ENCODE measurements at places on chromosomes 16 and 17.

DNA sequence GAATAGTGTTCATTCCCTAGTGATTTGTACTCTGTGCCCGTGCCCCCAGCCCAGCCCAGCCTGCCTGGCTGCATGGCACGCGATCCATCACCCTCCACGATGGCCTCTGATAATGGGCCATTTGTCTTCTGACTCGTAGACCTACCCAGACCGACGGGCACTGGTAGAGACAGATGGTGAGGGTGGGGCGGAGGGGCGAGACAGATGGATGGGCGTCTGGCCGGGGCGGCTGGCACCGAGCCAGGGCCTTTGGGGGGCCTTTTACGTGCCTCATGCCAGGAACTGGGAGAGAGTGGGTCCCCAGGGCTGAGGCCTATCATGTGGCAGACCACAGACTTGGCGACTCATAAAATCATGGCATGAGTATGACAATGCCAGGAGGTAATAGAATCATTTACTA, 25.4 kb downstream of the CRHR1 start:
- no peak for DNase-seq

- no peak for DNase-seq
Measured at GRCh38 chr17:78486228-78486802, 90.9 kb downstream of the DNAH17 start.

DNA sequence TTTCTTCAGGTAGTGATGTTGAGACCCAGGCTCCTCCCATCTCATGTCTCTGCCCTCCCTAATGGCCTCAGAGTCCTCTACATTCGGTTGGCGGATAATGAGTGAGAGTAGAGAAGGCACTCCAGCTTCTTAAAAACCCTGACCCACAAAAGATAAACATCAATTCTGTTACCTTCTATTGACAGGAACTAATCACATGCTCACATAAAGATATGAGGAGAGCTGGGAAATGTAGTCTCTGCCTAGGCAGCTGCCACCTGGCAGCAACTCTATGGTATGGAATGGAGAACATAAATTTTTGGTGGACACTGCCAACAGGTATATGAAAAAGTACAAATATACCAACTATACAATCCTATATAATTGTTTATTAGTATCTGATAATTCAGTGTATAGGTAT, 110.7 kb upstream of the HLF start:
- DNase-seq: no peak

DNA sequence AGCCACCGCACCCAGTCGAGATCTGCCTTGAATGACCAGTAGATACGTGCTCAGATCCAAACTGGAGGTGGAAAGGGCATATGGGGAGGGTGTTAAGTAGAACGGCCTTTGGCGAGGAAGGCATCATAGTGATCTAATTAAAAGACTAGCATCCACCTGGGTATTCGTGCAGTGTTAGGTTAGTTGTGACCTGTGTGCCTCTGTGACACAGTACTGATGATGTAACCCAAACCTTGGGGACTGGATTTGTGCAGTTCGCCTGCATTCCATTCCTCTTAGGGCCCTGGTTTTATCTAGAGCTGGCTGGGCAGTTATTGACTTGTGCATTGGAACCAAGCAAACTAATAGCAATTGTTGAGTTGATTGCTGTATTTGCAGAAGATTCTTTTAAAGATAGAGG, 47.9 kb downstream of the SNX29 start:
- no peak for DNase-seq

- DNase-seq: no peak
Measured at GRCh38 chr17:31691251-31691905, 167.7 kb downstream of the COPRS start.

GRCh38 chr16:72073560-72074230, 10.7 kb downstream of the HPR start:
- DNase-seq: no peak

DNA sequence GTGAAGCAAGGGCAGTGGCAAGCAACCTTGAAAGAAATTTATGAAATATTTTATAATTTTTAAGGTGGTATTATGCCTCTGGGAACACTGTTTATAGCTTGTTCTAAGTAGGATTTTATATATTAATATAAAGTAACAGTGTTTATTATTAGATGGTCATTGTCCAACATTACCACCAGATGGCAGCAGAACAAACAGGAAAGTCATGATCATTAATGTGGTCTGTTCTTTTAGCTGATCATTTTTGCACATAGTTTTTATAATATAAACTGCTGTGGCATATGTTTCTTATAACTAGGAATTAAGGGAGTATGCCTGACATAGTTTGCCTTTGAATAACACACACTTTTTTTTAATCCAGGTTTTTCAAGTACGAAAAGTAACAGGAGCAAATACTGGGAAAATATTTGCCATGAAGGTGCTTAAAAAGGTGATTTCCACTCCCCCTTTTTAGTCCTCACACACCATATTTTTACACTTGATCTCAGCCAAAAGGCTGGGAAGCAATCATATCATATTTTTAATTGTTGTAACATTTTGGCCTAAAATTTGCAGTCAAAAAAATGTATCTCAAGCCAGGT, 21.4 kb downstream of the RPS6KB1 start:
- DNase-seq: peak; percentile 19

- DNase-seq: no peak
Measured at GRCh38 chr16:54060599-54061421, 225.8 kb downstream of the IRX3 start.

- DNase-seq: no peak
Measured at GRCh38 chr17:67248291-67248690, 3.3 kb upstream of the HELZ start.

GRCh38 chr17:38982858-38983746, 15.9 kb upstream of the FBXO47 start:
- DNase-seq: peak; percentile 66

GRCh38 chr17:33688771-33689170, 395.7 kb upstream of the ASIC2 start:
- DNase-seq: no peak

GRCh38 chr17:28372945-28373274, 1.4 kb downstream of the SARM1 start:
- no peak for DNase-seq

DNA sequence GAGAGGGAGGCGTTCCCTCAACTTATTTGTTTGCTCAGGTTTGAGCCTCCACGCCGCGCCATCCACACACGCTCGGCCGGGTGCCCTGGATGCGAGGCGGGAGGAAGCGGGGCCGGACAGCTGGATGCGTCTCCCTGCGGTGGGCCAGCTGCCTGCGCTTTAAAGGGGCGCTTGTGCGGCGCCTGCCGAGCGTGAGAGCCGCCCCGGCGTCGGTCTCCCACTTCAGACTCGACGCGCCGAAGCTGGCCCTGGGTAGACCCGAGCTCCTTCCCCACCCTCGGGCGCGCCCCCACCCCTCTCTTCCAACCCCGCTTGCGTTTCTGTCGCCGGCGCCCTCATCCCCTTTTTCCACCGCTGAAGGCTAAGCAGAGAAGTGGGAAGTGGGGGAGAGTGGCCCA, 527 bp upstream of the CHAD start:
- no peak for DNase-seq

- DNase-seq: no peak
Measured at GRCh38 chr16:10668322-10669045, 26.2 kb downstream of the TEKT5 start.

DNA sequence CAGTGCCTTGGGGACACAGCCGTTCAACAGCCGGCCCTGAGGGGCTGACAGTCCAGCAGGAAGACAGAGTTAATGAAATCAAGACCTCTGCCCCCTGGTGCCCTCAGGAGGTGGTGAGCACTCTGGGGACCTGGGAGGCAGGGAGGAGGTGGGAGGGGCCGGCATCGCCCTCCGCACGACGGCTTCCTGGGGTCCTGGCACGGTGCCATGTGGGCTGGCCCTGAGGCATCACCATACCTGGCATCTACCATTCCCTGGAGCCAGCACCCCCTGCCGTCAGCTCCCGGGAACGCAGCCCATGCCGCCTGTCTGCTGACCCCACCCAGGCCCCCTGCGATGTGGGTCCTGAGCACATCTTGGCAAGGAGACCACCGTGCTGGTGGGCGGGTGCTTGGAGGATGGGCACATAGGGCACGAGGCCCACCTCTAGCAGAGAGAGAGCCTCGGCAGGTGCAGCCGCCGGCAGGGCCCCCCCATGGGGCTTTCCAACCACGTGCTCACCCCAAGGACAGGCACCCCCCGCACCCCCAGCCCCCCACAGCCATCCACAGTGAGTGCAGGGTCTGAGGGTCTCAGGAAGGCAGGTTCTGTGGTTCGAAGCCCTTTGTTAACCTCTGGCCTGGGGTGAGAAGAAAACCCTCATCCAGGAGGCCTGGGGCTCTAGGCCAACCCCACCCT, 52.5 kb downstream of the ZFPM1 start:
- peak; percentile 82 for DNase-seq

- DNase-seq: no peak
Measured at GRCh38 chr17:30975042-30975820, 4.4 kb downstream of the RNF135 start.

DNA sequence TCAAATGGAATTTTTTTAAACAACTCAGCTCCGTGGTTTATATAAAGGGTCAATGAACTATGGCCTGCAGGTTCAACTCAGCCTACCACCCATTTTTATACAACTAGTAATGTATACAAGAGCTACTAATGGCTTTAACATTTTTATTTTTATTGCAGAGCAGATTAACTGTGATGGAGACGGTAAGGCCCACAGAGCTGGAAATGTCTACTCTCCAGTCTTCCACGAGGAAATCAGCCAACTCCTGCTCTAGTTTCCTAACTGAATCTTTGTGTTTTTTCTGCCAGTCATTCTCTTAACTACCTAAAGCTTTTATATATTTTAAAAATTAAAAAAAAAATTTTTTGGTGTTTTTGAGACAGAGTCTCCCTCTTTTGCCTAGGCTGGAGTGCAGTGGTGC, 385.1 kb upstream of the MAF start:
- DNase-seq: no peak

DNA sequence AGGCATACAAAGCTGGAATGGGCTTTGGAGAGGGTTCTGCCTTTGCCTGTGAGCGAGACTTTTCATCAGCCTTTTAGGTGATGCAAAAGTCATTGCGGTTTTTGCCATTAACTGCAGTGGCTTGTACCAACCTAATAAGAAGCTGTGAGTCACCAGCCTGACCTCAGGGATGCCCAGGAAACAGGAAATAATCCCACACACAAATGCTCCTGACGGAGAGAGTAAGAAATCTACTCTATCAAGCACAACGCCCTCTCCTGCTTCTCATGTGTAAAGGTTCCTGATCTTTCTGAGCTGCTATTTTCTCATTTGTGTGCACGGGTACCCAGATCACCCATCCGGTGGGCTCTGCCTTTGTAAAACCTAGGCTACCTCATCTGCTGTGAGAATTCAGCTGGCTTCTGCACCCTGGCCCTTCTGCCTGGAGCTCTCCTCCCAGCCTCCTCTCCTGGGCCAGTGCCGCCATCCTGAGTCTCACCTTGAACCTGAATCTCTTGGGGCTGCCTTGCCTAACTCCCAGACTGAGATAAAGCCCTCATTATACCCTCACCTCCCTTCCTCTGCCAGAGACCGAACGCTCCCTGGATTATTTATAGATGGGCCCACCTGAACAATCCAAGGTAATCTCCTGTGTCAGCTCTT, 299.7 kb downstream of the C16orf95 start:
- DNase-seq: no peak

- DNase-seq: no peak
Measured at GRCh38 chr16:84027625-84028024, 15.0 kb downstream of the SLC38A8 start.

DNA sequence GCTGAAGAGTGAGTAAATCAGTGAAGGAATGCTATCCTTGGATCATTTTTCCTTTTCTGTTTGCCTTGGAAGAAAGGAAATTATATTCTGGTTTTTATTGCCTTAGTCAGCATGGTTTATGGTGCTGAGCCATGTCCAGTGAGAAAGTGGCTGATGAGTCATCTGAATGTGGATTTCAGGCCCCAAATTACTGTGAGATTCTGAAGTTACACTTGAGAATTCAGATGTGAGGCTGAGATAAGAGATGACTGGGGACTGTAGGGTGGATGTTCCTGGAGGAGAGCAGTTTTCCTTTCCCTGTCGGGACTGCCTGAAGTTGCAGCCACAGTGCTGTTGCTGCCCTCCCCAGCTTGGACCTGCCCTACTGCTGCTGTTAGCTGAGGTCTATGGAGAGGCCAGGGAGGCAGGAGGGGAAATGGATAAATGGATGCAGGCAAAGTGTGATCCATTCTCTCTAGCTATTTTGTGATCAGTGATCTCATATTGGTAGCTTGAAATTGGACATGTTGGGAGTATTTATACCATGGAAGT, 4.2 kb upstream of the MAP3K14 start:
- peak; percentile 22 for DNase-seq

DNA sequence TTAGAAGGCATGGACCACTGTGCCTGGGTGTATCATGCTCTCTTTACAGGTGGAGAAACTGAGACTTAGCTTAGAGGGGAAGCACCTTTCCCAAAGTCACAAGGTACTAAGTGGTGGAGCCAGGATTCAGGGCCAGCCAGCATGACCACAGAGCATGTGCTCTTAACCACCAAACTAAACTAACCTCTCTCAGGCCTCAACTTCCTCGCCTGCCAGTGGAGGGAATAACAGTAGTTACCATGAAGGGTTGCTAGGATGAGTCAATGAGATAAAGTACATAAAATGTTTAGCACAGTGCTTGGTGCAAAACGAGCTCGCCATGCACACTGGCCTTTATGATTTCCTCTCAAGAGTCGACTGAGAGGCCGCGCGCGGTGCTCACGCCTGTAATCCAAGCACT, 6.4 kb upstream of the MYO1C start:
- no peak for DNase-seq

- DNase-seq: peak; percentile 68
Measured at GRCh38 chr17:81733507-81734404, 21.7 kb downstream of the SLC25A10 start.

DNA sequence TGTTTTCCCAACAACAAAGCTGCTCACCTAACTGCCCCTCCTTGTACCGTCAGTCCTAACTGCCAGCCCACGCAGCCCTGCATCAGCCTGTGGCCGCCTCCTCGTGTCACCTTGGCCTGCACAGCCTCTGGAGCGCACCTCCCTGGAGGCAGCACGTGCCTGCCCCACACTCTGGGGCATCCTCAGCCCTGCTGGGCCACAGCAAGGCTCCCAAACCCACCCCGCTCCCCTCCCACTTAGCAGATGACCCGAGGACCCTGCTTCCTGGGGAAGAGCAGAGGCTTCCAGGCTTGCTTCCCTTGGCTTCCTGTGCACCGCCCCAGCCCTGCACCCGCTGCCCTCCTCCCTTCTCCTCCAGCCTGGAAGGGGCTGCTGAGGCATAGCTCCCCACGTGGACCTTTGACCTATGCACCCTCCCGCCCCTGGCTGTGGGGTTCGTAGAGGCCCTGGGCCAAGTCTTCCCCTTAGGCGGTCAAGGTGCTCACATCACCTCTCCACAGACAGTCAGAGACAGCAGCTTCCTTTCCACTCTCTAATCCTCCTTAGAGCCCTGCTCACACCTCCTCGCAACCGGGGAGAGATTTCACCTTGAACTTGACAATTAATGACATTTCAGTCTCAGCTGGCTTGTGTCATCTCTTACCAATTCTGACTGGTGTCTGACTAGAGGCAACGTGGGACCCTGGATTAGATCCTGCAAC, 115.0 kb downstream of the MGAT5B start:
- no peak for DNase-seq

GRCh38 chr17:38967290-38967738, at the start of gene FBXO47:
FBXO47 (minus strand) TSS chr17:38967403; CDS start chr17:38963025, 4,378 bp downstream.
- DNase-seq: peak; percentile 89

DNA sequence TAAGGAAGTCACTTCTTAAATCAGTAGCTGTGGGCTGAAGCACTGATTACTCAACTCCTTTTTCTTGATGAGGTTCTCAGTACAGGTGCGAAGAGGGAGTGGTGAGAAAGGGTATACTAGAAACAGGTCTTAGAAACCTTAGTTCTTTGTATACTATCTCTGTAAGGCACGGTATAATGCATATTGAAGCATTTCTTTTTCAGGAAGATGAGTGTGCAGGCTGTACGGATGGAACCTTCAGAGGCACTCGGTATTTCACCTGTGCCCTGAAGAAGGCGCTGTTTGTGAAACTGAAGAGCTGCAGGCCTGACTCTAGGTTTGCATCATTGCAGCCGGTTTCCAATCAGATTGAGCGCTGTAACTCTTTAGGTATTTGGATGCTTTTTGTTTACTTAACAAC, 39.2 kb downstream of the CYLD start:
- peak; percentile 21 for DNase-seq
